Activated T-helper 17 cell treated with anti-CD3 and anti-CD28 coated beads, Interleukin-2, amount 50 U/mL, for 72 hours (primary cell): ENCODE measurements at places on chromosomes 16 and 17.

DNA sequence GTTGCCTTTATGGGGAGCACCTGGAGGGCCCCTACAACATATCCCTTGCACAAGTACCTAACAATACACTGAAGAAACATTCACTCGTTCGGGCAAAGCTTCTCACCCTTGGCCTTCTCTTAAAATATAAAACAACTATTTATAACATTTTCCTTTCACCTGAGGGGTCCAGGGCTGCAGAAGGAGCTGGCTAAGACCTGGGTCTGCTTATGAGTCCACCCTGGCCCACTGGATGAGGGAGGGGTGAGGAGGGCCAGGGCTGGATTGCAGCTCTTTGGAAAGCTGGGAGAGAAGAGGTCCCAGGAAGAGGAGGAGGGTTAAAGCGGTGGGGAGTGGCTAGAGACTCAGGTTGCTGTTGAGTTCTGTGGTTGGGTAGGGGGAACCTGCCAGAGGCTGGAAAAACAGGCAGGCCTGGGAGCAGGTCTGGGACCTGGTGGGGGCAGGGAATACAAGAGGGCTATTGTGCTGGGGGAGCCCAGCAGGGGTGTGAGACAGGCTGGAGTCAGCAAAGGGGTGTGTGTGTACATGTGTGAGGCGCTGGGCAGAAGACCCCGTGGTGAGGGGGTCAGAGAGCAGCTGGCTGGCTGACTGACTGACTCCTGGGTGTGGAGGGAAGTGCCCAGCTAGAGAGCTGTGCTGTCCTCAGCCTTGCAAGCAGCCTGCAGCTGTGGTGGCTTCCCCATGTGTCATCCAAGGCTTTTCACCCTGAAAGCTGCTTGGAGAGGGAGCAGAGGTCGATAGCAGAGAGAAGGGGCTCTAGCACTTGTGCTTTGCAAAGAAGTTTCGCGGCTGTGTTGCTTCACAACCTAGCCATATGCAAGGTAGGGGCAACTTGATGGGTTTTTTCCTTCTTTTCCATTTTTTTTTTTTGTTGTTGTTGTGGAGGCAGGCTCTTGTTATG is 10.2 kb upstream of the MRC2 start:
- H3K36me3 ChIP-seq, result peaks cover 29% of the 10 kb centered on the region
- no peaks in the 10 kb centered on the region for H3K4me1 ChIP-seq
- no peak for ATAC-seq

- no peak overlapping the region for H3K4me3 ChIP-seq
- peaks cover 55% of the 10 kb centered on the region for H3K27me3 ChIP-seq
- no peaks in the 10 kb centered on the region for H3K36me3 ChIP-seq
- H3K4me1 ChIP-seq, result no peaks in the 10 kb centered on the region
- peak; percentile 90 for ATAC-seq
Observed at GRCh38 chr17:38584350-38584925, 21.3 kb downstream of the SRCIN1 start.

GRCh38 chr16:67948015-67948414 is 4.1 kb upstream of the LCAT start:
- peaks cover 5% of the 10 kb centered on the region for H3K4me1 ChIP-seq
- H3K4me3 ChIP-seq, result no peak overlapping the region
- no peak for ATAC-seq
- H3K36me3 ChIP-seq, result peaks cover 22% of the 10 kb centered on the region

- no peaks in the 10 kb centered on the region for H3K27me3 ChIP-seq
- H3K4me1 ChIP-seq, result peaks cover 26% of the 10 kb centered on the region
- peaks cover 23% of the 10 kb centered on the region for H3K36me3 ChIP-seq
- peak overlapping the region; percentile 69 for H3K4me3 ChIP-seq
- ATAC-seq, result no peak
Observed at GRCh38 chr16:968620-969019, 2.2 kb downstream of the LMF1 start.

GRCh38 chr17:5800131-5800530 is 215.8 kb upstream of the NLRP1 start:
- H3K27me3 ChIP-seq, result peaks cover 40% of the 10 kb centered on the region
- no peak overlapping the region for H3K4me3 ChIP-seq
- H3K27ac ChIP-seq, result no peak overlapping the region
- no peaks in the 10 kb centered on the region for H3K4me1 ChIP-seq
- no peak for ATAC-seq
- H3K36me3 ChIP-seq, result no peaks in the 10 kb centered on the region

- H3K27me3 ChIP-seq, result no peaks in the 10 kb centered on the region
- no peaks in the 10 kb centered on the region for H3K36me3 ChIP-seq
- H3K4me3 ChIP-seq, result no peak overlapping the region
- H3K4me1 ChIP-seq, result peaks cover 4% of the 10 kb centered on the region
- no peak for ATAC-seq
- H3K27ac ChIP-seq, result no peak overlapping the region
Observed at GRCh38 chr17:20800146-20800545, 220.6 kb downstream of the CDRT15L2 start.

GRCh38 chr16:12344577-12345343 is 368.2 kb downstream of the SNX29 start:
- ATAC-seq, result no peak
- no peaks in the 10 kb centered on the region for H3K4me1 ChIP-seq
- H3K36me3 ChIP-seq, result no peaks in the 10 kb centered on the region
- no peaks in the 10 kb centered on the region for H3K27me3 ChIP-seq
- no peak overlapping the region for H3K4me3 ChIP-seq
- H3K27ac ChIP-seq, result no peak overlapping the region

DNA sequence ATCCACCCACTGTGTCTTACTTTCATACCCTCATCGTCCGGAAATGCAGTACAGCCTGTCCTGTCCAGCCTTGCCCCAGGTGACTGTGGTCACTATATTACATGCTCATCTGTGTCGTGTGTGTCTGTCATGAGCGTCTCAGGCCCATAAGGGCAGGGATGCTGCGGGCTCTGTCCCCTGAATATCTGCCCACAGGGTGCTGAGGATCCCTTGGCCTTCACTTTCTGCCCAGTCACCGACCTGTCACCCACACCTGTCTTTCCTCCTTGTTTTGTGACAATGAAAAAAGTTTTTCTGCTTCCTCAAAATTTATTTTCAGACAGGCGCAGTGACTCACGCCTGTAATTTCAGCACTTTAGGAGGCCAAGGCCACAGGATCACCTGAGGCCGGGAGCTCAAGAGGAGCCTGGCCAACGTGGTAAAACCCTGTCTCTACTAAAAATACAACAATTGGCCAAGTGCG is 1.4 kb upstream of the CTRB1 start:
- peaks cover 11% of the 10 kb centered on the region for H3K4me1 ChIP-seq
- ATAC-seq, result no peak
- H3K36me3 ChIP-seq, result no peaks in the 10 kb centered on the region
- H3K27me3 ChIP-seq, result no peaks in the 10 kb centered on the region

- H3K4me1 ChIP-seq, result peaks cover 41% of the 10 kb centered on the region
- no peaks in the 10 kb centered on the region for H3K27me3 ChIP-seq
- ATAC-seq, result peak; percentile 65
- peak within 1 kb of the TSS; percentile 96 for H3K27ac ChIP-seq
- H3K4me3 ChIP-seq, result peak within 1 kb of the TSS; percentile 91
Observed at GRCh38 chr17:39863918-39864746, at the start of gene IKZF3. Gene IKZF3 (minus strand): TSS chr17:39864312. CDS start chr17:39864126, 186 bp downstream.

- peaks cover 34% of the 10 kb centered on the region for H3K4me1 ChIP-seq
- ATAC-seq, result peak; percentile 93
- H3K4me3 ChIP-seq, result peak overlapping the region; percentile 64
- H3K27ac ChIP-seq, result peak overlapping the region; percentile 91
- H3K36me3 ChIP-seq, result no peaks in the 10 kb centered on the region
Observed at GRCh38 chr16:81551151-81551808, 106.7 kb downstream of the CMIP start.

DNA sequence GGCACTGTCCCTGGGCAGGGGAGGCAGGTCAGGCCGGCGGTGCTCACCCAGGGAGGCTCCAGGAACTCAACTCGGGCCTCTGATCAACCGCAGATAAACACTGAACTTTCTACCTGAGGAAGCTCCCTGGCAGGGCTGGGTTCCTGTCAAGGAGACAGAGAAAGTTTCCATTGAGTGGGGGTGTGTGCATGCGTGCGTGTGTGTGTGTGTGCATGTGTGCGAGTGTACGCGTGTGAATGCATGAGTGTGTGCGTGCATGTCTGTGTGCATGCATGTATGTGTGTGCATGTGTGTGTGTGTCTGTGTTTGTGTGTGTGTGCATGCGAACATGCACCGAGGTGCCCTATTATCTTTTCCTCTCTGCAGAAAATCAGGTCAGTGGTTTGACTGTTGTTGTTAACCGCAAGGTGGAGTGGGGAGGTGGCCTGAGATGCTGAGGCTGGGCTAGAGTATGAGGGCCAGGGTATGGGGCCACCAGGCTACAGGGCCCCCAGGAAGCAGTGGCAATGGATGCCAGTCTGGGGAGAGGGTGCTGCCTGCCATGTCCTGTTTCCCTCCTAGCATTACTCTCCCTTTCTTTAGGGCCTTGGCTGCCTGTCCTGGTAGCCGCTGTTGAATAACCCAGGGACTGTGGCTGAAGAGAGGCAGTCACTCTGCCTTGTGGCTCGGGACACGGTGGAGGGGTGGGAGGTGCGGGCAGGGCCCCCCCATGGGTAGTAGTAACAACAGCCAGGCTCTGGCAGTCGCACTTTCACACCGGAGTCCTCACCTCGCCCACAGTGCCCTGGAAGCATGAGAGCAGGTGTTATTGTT is 24.0 kb downstream of the CCR7 start:
- H3K27ac ChIP-seq, result peak overlapping the region; percentile 100
- peak overlapping the region; percentile 94 for H3K4me3 ChIP-seq
- ATAC-seq, result peak; percentile 53
- H3K36me3 ChIP-seq, result peaks cover 21% of the 10 kb centered on the region
- H3K4me1 ChIP-seq, result peaks cover 57% of the 10 kb centered on the region

DNA sequence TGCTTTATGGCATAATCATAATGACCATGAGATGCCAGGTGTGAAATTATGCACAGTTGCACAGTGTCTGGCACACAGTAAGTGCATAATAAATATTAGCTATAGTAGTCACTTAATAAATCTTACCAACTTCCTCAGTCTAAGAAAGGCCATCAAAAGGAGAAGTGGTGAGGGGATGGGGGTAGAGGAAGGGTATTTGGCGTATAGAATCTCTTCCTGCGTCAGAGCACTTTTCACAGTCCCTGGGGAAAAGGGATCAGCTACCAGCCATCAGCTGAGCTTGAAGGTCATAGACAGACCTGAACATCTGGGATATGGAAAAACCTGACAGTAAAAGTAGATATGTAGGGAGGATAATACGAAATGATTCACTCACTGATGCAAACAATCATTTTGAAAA is 5.8 kb downstream of the CRHR1 start:
- H3K4me3 ChIP-seq, result no peak overlapping the region
- H3K27ac ChIP-seq, result no peak overlapping the region
- H3K36me3 ChIP-seq, result no peaks in the 10 kb centered on the region
- no peaks in the 10 kb centered on the region for H3K4me1 ChIP-seq
- no peak for ATAC-seq

GRCh38 chr17:73358668-73359067 is 46.9 kb upstream of the CDC42EP4 start:
- H3K27me3 ChIP-seq, result no peaks in the 10 kb centered on the region
- H3K4me1 ChIP-seq, result no peaks in the 10 kb centered on the region
- H3K27ac ChIP-seq, result no peak overlapping the region
- H3K36me3 ChIP-seq, result no peaks in the 10 kb centered on the region
- ATAC-seq, result no peak

- H3K36me3 ChIP-seq, result no peaks in the 10 kb centered on the region
- H3K27ac ChIP-seq, result no peak overlapping the region
- no peak overlapping the region for H3K4me3 ChIP-seq
- ATAC-seq, result no peak
Observed at GRCh38 chr16:62853887-62854286, 817.6 kb upstream of the CDH8 start.

GRCh38 chr16:84568066-84568465 is 49.8 kb downstream of the COTL1 start:
- no peak overlapping the region for H3K4me3 ChIP-seq
- no peak for ATAC-seq
- H3K4me1 ChIP-seq, result peaks cover 5% of the 10 kb centered on the region
- peaks cover 100% of the 10 kb centered on the region for H3K36me3 ChIP-seq

DNA sequence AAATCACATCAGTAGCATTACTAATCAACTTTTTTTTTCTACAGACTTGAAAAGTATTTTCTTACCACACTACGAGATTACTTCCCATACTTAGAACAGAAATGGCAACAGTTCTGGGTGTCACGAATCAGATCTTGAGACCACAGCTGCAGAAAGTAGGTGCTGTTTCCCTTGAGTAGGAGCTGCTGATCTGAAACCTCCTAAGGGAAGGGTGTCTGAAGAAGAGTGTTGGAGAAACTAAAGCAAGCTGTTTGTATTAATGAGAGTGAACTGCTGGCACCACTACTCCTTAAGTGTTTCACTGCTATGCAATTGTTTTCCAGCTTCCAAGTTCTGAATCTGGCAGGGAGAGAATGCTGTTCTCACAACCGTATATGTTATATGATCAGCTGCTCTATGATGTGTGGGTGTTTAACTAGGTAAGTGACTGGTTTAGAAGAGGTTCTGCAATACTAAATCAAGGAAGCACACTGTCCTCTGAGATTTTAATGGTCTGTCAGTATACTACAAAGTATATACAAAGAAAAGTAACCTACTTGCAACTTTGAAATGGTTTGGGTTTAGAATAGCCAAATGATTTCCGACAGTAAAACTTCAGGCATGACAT is 3.3 kb downstream of the ZNF652 start:
- H3K4me3 ChIP-seq, result peak overlapping the region; percentile 93
- peak; percentile 47 for ATAC-seq
- no peaks in the 10 kb centered on the region for H3K27me3 ChIP-seq
- H3K27ac ChIP-seq, result peak overlapping the region; percentile 57
- H3K4me1 ChIP-seq, result peaks cover 41% of the 10 kb centered on the region

DNA sequence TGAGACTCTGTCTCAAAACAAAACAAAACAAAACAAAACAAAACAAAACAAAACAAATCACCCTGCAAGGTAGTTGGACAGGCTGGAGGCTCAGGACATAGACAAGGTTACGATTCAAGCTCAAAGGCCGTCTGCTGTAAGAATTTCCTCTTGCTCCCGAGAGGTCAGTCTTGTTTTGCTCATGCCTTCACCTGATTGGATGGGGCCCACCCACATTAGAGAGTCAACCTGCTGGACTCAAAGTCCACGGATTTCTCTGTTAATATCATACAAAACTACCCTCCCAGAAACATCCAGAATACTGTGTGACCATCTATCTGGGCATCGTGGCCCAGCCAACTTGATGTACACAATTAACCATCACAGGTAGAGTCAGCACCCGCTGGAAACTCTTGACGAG is 330.0 kb upstream of the EEF2KMT start:
- H3K27ac ChIP-seq, result no peak overlapping the region
- no peaks in the 10 kb centered on the region for H3K4me1 ChIP-seq
- ATAC-seq, result no peak
- no peaks in the 10 kb centered on the region for H3K27me3 ChIP-seq
